ENCODE measurements at places on chromosomes 7 and 10. TPM values are rescaled to one million over a fixed set of nuclear protein-coding genes. Genes with fewer than 3 reads are reported as not detected.

DNA sequence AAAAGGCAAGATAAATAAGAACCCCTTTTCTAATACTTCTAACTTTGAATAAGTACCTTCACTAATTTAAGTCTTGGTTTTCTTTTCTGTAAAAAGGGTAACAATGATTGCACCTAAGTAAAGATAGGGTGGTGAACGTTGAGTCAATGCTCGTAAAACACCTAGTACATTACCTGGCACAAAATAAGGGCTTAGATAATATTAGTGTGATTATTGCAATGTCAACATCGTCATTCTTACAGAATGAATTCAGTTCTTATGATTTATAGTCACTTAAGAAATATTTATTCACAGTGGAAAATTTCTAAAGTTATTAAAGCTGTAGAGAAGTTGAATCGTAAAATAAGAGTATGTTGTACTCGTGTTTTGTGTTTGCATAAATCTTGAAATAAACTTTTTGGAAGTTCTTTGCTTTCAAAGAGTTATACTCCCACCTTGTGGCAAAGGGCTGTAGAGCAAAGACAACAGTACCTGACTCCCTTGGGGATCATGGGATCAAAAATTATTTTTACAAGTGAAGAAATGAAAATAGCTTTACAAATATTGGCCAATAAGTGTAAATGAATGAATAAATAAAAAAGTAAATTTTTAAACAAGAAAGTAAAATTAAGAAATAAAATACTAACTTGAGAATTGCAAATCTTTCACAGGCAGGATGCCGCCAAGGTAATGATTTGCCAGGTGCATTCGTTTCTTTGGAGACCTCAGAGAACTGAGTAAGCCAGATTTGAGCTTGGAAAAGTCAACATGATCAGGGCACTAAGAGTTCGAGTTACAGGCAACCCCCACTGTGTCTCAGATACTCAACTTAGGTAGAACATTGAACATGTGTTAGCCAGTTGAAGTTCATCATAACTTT is 285.8 kb upstream of the CACNA2D1 start:
- no peak for DNase-seq

Gene CALML3
- 181 TPM for total RNA-seq

GRCh38 chr10:133361773-133362441 is 4.1 kb upstream of the FUOM start:
- no peak for DNase-seq

- DNase-seq = no peak
These were observed 18.7 kb downstream of the GRID1 start for GRCh38 chr10:86347856-86348255.

DNA sequence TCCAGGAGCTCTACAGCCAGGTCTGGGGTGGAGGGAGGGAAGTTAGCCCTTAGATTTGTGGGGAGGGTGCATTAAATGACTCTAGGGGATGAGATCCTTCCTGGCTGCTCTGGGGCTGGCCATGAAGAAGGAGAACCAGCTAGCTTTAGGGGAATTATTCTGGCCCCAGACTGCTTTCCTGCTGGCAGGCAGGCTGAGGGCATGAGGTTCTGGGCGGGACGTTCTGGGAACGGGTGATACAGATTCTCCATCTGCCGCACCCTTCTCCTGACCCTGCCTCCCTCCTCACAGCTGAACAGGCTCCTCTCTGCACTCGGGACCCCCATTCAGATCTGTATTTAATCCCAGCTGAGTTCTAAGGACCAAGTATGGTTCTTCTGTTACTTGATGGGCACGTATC is 23.9 kb downstream of the GOLGA7B start:
- DNase-seq = peak; percentile 44

- DNase-seq = peak; percentile 94
These were observed 78.5 kb downstream of the LHPP start for GRCh38 chr10:124539935-124540641.

GRCh38 chr10:30877111-30877510 is 154.6 kb downstream of the ZNF438 start:
- DNase-seq = no peak

DNA sequence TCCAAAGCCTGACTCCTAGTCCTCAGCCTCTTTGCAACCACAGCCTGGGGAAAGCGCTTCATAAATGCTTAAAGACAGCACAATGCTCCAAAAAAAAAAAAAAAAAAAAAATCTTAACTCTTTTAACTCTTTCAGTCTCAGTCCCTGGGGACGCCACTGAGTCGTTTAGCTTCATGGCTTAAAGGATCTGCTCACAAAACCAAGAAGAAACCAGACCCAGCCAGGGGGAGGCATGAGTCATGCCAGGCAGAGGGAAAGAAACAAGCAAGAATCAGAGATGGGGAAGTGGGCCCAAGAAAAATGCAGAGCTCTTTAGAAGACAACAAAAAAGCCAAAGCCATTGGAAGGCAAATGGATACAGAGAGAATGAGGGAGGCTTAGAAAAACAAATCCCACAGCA is 32.5 kb upstream of the DOCK1 start:
- peak; percentile 56 for DNase-seq

Gene OSBPL3
- total RNA-seq = 21.9 TPM

DNA sequence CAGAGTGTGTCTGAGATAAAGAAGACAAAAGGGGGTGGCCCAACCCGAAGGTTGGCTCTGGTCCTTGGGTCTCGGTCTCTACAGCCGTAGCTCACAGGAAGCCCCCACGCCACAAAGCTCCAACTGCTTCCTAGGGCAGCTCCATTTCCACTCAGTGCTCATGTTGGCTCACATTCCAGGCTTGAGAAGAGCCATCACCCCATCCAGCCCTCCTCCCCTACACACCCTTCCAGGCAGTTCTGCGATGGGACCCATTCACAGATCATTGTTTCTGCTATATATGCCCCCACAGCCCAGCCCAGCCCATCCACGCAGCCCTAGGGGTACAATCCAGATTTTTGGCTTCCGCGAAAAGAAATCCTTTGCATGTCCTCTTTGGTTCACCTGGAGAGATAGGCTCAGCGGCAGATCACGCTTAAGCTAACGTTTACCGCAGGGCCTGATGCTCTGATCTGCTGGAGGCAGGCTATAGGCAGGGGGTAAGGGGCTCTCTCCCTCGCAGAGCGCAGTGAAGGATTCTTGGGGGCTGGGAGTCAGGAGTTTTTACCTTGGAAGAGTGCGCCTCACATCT is 6.2 kb upstream of the HOXA11 start:
- peak; percentile 77 for DNase-seq

DNA sequence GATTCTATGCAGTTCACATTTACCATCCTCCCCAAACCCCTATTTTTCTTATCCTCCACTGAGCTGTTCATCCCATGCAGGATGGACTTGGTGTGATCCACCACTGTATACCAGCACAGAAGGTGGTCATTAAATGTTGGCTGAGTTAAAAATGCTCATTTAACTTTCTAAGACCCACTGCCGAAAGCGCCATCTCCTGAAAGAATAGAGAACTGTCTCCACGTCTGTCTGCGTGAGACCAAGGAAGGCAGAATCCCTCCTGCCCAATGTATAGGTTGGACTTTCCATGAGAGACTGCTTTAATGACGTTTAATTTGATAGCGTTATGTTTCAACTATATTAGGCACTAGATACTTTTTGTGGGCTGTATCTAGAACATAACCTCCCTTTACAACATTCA is 124.3 kb downstream of the GPAM start:
- DNase-seq = no peak

DNA sequence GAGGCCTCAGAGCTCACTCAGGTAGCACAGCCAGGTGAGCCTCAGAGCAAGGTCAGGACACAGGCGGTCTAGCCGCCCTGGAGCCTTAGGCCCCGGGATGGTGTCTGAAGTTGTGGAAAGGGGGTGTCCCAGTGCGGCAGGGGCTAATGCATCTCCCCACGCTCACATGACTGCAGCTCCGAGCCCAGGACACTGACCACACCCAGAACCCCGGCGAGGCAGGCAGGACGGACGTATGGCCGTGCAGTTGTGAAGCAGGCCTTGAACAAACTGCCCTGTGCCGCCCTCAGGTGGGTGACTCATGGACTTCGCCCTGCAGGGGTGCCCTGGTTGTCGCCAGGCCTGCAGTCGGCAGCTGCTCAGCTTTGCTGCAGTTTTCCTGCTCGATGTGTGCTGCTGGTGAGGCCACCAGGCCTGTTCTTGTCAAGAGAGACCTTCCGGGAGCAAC is 5.0 kb upstream of the PRKAR1B start:
- no peak for DNase-seq

DNA sequence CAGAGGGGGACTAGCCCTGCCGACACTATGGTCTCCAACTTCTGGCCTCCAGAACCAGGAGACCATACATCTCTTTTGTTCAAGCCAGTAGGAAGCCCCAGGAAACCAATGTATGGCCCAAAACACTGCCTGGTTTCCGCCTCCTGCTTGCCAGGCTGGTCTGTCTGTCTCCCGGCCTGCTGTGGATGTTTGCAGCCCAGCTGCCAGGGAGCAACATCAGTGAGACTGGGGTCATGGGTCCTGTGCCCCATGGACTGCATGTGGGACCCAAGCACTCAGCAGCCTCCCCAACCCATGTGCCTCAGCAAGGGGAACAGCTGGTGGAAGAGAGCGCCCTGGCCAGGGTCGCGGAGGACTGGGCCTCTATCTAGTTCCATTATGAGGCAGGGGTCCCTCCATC is 33.4 kb upstream of the NUB1 start:
- no peak for DNase-seq

DNA sequence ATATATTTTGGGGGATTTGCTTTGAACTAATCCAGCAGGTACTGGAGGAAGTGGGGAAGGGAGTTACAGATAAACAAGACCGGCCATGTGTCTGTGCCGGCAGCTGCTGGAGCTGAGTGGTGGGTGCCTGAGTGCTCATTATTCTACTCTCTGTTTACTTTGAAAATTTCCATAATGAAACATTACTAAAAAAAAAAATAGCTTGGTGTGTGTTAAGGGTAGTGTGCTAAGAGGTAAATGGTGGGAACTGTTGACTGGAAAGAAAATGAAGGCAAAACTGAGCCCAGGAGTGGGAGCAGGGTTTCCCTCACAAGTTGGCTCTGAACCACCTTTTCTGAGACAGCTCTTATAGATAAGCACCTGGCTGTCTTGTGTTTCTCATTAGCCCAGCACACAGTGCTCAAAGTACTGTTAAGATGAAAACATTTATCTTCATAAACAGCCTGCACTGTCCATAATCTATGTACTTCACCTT is 50.6 kb downstream of the PARD3 start:
- DNase-seq = no peak

Gene GPNMB
- total RNA-seq = 389 TPM

Gene ZNF212
- 15.9 TPM for total RNA-seq

GRCh38 chr7:91657483-91658071 is 222.9 kb downstream of the MTERF1 start:
- DNase-seq = no peak

DNA sequence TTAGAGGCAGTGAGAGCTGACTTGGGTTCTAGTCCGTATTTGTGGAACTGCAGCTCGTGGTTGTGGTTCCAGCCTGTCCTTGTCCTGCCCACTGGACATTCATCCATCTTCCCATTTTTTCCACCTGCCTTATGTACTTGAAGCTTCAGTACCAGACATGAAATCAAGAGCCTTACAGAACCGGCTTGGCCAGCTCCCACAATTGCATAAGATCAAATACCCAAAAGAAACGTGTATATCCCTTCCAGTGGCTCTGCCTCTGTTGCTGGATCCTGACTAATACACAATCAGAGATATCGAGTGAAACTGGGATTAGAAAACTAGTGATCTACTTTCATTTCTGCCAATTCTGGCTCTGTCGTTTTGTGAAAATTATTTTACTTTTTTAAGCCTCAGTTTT is 23.8 kb upstream of the LIPA start:
- no peak for DNase-seq

Gene AKR1C4
- not detected for total RNA-seq

- no peak for DNase-seq
These were observed 63.4 kb downstream of the RNF32 start for GRCh38 chr7:156703773-156704482.

- no peak for DNase-seq
These were observed 19.6 kb upstream of the INPP5A start for GRCh38 chr10:132517951-132518521.

Gene C10orf71
- total RNA-seq = not detected

DNA sequence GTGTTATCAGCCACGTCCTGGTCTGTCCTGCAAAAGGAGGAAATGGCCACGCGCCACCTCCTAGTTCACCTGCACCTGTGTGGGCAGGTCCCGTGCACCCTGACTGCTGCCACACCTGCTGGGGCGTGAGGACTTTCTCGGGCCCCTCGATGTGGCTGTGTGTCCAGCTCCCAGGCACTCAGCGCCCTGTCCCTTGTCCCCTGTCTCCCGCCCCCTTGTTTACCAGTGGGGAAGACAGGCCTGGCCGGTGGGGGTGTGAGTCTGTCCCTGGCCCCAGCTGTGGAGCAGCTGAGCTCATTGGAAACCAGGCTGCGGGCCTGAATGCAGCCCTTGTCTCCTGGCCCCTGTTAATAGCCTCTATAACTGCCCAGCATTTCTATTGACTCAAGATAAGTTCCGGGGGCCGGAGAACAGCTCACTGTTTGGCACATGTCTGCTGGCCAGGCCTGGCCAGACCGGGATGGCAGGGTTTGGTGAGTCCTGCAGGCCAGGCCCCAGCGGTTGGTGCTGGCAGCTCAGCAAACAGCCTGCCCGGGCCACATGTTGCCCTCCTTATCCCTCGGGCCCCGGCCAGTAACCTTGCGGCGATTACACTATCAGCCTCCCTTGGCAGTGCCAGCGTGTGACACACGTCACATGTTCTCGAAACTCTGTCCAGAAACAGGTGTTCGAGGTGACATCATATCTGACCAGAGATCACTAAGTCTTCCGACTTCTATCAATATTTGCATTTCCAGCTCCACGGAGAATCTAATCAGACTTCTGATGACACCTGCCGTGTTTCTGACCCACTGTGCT is 52.1 kb downstream of the FOXL3 start:
- no peak for DNase-seq

- DNase-seq = no peak
These were observed 61.1 kb upstream of the NPSR1 start for GRCh38 chr7:34596887-34597286.

GRCh38 chr7:77238703-77239136 is 39.1 kb upstream of the FGL2 start:
- no peak for DNase-seq

- DNase-seq = no peak
These were observed 247.7 kb downstream of the PRKG1 start for GRCh38 chr10:51321980-51322379.

- DNase-seq = no peak
These were observed 96.6 kb downstream of the TPST1 start for GRCh38 chr7:66301737-66302136.

DNA sequence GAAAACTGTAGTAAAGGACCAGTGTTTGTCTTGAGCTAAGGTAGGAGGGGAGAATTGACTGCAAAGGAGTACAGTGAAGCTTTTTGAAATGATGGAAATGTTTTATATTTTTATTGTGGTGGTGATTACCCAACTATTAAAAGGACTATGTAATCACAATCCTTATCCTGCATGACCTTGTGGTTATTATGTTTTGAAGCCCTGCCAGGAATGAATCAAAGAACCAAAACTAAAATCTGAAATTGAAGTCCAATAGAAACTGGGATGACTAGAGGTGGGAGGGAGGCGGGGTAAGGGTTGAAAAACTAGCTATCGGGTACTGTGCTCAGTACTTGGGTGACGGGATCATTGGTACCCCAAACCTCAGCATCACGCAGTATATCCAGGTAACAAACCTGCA is 8.2 kb downstream of the CCDC7 start:
- no peak for DNase-seq
